Stimulated activated CD4-positive, alpha-beta T cell treated with anti-CD3 and anti-CD28 coated beads, Interleukin-4, amount 100 ng/mL, for 1 hour (primary cell): ENCODE measurements at places on chromosomes 13 and 19.

GRCh38 chr19:6765738-6766356 is 1.4 kb downstream of the SH2D3A start:
- no peak for DNase-seq

DNA sequence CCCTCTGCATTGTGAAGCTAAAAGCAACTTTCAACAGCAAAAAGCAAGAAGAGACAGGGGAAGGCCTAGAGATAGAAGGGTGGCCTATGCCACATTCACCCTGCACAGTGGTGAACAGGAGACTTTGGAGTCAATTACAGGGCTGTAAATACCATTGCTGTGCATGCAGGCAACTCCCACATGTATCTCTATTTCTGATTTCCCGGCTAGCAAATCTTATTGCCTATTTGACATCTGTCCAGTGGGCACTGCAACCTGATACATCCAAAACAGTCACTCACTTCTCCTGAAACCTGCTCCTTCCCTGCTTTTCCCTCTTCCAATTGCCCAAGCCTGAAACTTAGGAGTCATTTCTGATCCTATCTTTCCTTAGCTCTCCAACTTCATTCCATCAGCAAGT is 13.4 kb downstream of the RUBCNL start:
- no peak for DNase-seq

- no peak for DNase-seq
These were observed 4.7 kb upstream of the DPF1 start for GRCh38 chr19:38228491-38229439.

GRCh38 chr13:34224877-34225276 is 406.9 kb downstream of the RFC3 start:
- DNase-seq, result no peak

- no peak for DNase-seq
These were observed 409.4 kb downstream of the DACH1 start for GRCh38 chr13:71457645-71458044.

DNA sequence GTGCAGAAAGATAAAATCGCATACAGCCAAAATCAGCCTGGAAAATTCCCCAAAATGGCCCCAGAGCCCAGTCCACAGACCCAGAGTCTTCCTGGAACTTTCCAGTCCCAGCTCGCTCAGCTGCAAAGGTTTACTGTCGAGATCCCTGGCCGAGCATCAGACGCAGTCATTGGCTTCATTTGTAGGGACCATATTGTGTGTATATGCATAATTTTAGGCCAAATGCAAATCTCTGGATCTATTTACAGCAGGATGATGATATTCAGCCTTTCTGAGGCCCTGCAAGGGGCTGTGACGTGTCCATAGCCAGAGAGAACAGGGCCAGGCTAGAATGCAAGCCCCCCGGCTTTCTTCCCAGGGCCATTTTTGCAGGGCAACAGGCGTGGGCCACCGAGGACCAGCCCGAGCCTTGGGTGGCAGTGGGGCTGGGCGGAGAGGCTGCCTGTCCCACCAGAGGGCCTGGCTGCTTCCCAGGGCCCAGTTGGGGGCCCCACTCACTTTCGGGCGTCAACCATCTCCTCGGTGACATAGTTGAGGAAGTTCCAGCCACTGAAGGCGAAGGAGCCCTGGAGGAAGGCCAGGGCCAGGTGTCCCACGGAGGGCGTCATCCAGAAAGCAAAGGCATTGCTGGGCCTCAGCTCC is 13.7 kb downstream of the SLC7A10 start:
- no peak for DNase-seq

DNA sequence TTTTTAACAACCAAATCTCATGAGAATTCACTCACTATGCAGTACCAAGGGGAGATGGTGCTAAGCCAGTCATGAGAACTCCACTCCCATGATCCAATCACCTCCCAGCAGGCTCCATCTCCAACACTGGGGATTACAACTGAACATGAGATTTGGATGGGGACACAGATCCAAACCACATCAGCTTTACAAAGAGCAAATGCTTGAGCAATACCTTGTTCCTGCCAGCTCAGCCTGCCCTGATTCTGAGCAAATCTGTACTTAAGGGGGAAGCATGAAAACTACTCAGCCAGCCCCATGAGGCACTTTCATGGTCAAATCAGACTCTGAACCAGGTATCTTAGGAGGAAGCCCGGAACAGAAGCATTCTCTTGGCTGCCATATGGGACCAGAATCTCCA is 259.9 kb downstream of the TBC1D4 start:
- no peak for DNase-seq

DNA sequence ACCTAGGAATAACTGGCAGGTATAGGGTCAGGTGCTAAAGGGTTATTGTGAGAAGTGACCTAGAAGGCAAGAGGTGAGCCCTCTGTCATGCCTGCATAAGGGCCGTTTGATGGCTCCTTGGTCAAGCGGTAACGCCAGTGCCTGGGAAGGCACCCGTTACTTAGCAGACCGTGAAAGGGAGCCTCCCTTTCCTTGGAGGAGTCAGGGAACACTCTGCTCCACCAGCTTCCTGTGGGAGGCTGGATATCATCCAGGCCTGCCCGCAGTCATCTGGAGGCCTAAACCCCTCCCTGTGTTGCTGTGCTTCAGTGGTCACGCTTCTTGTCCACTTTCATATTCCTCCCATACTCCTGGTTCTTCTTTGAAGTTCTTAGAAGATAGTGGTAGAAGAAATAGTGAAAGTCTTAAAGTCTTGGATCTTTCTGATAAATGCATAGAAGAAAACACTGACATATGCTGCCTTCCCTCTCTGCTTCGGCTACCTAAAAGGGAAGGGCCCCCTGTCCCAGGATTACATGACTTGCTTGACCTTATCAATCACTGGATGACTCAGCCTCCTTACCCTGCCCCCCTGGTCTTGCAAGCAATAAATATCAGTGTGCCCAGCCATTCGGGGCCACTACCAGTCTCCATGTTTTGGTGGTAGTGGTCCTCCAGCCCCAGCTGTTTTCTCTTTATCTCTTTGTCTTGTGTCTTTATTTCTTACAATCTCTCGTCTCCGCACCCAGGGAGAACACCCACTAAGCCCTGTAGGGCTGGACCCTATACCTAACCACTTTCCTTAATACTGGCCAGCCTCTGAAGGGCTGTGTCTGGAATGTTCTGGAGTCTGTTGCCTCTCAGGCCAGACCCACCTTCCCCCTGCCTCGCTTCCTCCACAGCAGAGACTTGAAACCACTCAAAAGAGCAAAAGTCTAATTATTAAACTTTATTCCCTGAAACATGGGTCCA is 16.1 kb upstream of the ABCC4 start:
- DNase-seq, result no peak

DNA sequence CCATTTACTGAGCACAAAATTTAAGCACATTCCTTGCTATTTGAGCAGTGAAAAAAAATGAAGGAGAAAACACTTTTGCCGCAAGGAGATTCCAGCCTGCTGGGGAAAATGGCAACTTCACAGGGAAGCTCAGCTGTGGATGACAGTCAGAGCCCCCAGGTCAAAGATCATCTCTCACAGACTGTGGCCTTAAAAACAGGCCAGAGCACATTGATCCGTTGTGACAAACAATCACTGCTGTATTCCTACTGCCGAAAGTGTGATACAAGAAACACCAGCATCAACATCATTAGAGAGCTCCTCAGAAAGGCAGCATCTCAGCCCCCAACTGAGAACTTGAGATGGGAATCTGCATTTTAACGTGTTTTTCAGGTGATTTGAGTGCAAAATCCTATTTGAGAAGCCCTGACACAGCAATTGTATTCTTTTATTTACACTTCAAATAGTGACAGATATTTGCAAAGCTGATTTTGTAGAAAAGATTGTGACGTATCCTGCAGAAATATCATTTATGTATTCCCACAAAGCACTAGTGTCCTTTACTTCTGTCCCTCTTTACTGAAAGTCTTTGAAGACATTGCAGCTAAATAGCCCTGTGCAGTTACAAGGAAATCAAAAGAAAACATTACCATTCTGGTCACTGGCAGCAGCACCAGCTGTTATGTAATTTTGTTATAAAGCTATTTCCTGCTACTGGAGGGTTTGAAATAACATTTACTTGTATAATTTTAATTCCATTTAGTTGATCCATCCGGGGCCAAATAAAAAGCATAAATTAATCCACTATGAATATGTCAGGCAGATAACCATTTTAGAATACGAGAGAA is 652.0 kb downstream of the LIG4 start:
- DNase-seq, result no peak

DNA sequence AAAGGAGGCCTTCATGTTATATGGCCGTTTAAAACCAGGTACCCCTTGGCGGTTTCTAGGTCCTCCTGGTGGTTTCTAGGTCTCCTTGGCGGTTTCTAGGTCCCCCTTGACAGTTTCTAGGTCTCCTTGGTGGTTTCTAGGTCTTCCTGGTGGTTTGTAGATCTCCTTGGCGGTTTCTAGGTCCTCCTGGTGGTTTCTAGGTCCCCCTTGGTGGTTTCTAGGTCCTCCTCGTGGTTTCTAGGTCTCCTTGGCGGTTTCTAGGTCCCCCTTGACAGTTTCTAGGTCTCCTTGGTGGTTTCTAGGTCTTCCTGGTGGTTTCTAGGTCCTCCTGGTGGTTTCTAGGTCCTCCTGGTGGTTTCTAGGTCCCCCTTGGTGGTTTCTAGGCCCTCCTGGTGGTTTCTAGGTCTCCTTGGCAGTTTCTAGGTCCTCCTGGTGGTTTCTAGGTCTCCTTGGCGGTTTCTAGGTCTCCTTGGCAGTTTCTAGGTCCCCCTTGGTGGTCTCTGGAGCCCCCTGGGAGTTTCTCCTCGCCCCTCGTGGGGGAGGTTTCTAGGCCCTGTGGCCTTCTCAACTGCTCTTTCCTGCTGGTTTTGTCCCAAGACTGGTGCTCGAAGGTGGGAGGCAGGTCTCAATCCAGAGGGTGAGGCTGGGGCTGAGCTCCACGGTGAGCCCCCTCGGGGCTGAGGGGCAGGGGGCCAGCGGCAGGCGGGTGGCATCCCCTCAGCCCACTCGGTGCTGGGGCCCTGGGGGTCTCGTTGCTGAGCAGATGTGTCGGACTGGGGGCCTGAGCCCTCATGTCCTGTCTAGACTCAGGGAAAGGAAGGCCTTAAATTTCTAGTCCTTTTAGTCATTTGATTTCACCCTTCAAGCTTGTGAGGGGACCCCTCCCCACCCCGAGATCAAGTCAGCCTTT is 8.0 kb downstream of the HCN2 start:
- DNase-seq, result no peak

GRCh38 chr19:29323440-29324290 is 110.7 kb upstream of the UQCRFS1 start:
- no peak for DNase-seq

- no peak for DNase-seq
These were observed 8.0 kb downstream of the FRY start for GRCh38 chr13:32039528-32039927.

DNA sequence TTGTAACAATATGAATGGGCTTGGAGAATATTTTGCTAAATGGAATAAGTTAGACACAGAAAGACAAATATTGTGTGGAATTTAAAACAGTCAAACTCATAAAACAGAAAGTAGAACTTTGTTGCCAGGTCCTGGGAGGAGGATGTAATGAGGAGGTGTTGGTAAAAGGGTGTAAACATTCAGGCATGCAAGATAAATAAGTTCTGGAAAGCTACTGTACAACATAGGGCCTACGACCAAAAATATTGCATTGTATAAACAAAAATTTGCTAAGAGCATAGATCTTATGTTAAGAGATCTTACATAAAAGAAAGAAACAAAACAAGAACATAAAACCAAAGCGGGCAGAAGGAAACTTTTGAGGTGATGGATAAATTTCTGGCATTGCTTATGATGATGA is 1907.8 kb upstream of the PCDH20 start:
- no peak for DNase-seq

DNA sequence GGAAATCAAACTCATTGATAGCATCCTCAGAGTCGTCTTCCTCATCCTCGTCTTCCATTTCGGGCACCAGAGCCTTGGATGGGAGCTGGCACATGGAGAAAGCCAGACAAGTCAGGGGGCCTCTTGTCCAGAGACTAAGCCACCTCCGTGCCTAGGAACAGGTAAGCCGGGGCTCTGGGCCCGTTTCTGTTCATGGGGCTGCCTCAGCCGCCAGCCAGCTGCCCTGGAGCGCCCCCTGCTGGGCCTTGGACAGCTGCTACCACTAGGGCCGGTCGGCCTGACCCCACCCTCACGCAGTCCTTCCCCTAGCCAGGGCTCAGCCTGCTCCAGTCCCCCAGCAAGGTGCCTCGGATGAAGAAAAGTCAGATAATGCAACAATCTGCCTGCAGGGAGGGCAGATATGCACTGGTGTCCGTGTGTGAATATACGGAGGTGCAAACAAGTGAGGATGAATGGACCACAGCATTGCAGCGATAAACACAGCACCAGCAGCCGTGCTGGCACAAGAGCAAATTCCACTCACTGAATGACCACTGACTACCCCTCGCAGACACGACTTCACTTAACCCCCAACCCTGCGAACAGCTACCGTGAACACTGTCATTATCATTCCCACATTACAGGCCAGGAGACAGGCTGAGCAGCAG is 11.9 kb upstream of the PRKD2 start:
- DNase-seq, result peak; percentile 84

- DNase-seq, result peak; percentile 86
These were observed at the start of gene N4BP2L1 for GRCh38 chr13:32427852-32428580. N4BP2L1 (minus strand) TSS chr13:32428130; CDS start chr13:32428082, 48 bp downstream.

DNA sequence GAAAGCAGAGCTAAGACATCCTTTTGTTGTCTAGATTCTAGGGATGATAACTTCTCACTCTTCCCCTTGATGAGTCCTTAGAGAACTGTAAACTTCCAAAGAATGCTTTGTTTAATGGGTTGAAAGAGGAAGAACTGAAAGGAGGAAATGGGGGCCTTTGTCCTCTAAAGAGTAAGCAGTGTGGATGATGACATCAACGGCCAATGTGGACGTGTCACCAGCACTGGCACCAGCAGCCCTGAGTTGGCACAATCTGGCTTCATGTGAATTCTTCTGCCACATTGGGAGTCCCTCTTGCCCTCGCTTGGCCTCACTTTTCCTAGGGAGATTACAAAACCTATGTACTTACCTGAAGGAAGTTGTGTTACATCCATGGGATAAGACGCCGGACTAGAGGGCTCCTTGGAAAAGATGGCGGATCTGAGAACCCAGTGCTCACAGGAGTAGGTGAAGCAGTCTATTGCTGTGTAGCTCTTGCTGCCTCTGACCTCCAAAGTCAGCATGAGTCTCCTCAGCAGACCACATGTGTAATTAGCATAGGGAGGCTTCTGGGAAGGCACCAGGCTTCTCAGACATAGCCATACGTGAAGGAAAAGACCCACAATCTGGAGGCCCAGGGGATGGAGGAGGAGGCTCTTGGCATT is 62.8 kb downstream of the RGCC start:
- no peak for DNase-seq

- no peak for DNase-seq
These were observed 144.9 kb downstream of the URI1 start for GRCh38 chr19:30086916-30087315.

DNA sequence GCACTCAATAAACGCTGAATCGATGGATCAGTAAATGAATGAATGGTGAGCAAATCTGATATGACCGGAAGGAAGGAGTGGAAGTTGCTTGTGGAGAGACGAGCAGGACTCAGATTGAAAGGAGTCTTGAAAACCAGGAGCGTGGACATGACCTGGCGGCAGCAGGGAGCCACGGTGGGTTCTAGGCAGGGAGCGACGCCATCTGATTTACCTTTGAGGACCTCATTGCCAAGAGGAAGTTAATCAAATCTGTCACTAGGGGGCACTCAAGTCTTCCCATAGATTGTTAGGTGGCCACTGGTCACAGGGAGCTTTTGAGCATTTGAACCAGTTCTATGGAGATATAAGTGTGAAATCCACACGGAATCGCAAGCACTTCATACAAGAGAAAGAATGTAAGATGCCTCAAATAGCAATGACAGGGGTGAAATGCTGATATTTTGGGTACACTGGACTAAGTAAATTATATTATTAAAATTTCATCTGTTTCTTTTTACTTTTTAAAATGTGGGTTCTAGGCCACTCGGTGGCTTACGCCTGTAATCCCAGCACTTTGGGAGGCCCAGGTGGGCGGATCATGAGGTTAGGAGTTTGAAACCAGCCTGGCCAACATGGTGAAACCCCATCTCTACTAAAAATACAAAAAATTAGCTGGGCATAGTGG is 9.2 kb upstream of the FBN3 start:
- peak; percentile 17 for DNase-seq
